ENCODE measurements at places on chromosomes 6 and 20.
A peak's percentile ranks its signal among the peaks of the same experiment; 100 is the strongest.

- no peak for DNase-seq
Measured at GRCh38 chr20:51444467-51444866, 98.1 kb downstream of the NFATC2 start.

- no peak for DNase-seq
Measured at GRCh38 chr6:35491558-35492257, 5.2 kb downstream of the TEAD3 start.

- DNase-seq: no peak
Measured at GRCh38 chr20:33640287-33640686, 21.8 kb upstream of the C20orf144 start.

DNA sequence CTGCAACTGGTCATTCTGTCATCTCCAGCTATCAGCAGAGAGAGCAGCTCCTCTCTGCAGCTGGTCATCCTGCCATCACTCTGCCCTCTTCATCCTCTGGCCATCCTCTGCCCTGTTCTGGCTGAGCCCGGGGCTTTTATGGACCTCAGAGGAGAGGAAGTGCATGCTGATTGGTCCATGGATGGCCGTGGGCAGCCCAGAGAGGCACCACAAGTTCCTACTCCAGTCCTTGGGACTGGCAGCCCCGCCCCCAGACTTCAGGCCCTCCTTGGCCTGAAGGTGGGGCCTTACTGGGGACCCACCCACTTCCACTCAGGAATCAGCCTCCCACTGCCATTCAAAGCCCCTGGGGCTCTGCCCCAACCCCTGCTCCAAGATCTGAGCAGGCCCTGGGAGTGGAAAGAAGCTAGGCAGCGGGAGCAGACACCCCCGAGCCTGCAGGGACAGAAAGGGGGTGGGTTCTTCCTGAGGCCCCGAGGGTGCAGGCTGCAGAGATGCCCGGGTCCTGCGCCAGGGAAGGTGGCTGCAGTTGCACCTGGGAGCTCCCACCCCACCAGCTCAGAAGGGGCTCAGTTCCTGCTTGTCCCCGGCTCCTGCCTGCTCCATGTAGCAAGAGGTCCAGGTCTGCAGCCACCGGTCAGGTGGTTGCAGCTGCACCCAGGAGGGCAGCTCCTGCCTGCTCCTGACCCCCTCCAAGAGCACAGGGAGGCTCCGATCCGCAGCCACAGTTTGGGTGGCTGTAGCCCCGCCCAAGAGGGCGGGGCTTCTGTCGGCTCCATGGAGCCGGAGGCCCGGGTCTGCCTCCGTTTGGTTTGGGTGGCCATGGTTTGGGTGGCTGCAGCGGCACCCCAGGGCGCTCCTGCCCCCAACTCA is 34.1 kb upstream of the HMGA1 start:
- DNase-seq: no peak

- no peak for DNase-seq
Measured at GRCh38 chr6:169157197-169158148, 96.2 kb downstream of the THBS2 start.

GRCh38 chr6:125718109-125718508 is 31.3 kb upstream of the HEY2 start:
- DNase-seq: no peak

- DNase-seq: no peak
Measured at GRCh38 chr6:88997327-88997726, 33.9 kb upstream of the RNGTT start.

GRCh38 chr6:139778688-139779087 is 404.2 kb upstream of the CITED2 start:
- no peak for DNase-seq

GRCh38 chr6:151634336-151634720 is 140.5 kb downstream of the CCDC170 start:
- DNase-seq: no peak

GRCh38 chr6:90156861-90157260 is 139.8 kb downstream of the BACH2 start:
- no peak for DNase-seq

GRCh38 chr20:19114410-19114809 is 98.0 kb upstream of the SLC24A3 start:
- DNase-seq: peak; percentile 80

DNA sequence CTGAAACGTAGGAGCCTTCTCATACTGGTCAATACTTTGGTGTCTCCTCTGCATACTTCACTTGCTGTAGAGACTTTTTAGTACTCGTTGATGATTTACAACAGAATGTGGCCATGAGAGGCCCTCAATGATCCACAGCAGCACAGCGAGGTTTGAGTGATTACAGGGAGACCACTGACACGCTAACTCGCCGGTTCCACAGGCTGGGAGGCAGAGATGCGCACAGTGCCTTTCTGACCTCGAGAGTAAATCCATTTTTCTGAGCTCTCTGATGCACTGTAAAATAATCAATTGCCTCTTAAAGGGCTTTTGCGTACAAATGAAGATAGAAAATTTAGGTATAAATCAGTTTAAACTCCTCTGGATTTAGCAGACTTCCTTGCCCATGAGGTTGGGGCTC is 56.2 kb upstream of the TBC1D7 start:
- no peak for DNase-seq

- no peak for DNase-seq
Measured at GRCh38 chr6:29426654-29427053, 11.9 kb downstream of the OR12D1 start.

DNA sequence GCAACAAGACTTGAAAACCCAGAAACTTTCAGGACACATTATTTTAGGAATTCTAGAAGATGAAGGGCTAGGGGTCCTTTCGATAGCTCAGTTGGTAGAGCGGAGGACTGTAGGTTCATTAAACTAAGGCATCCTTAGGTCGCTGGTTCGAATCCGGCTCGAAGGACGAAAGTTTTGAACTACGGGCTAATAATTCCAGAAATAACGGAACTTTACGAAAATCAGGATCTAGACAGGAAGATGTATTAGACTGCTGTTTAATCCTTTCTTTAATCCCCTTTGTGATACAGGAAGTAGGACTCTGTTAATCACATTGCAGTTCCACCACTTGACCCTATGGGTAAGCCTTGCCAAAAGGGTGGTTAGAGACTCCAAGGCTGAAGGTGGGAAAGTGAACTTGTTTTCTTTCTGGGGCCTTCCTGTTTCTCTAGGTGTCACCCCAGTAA is 21.2 kb upstream of the ABT1 start:
- DNase-seq: no peak

- DNase-seq: no peak
Measured at GRCh38 chr20:59708326-59708725, 104.0 kb downstream of the PHACTR3 start.

DNA sequence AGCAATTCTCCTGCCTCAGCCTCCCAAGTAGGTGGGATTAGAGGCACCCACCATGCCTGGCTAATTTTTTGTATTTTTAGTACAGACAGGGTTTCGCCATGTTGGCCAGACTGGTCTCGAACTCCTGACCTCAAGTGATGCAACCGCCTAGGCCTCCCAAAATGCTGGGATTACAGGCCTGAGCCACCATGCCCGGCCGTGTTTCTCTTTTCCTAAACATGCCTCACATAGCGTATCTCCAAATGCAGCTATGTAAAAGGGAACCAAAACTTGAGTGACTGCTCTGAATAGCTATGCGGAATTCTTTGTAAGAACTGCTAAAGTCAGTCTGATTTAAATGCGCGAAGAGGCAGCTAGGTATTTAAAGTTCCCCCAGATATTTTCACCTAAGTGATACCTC is 20.5 kb downstream of the BPIFA2 start:
- no peak for DNase-seq

- DNase-seq: no peak
Measured at GRCh38 chr20:47487175-47487917, 14.3 kb upstream of the NCOA3 start.

DNA sequence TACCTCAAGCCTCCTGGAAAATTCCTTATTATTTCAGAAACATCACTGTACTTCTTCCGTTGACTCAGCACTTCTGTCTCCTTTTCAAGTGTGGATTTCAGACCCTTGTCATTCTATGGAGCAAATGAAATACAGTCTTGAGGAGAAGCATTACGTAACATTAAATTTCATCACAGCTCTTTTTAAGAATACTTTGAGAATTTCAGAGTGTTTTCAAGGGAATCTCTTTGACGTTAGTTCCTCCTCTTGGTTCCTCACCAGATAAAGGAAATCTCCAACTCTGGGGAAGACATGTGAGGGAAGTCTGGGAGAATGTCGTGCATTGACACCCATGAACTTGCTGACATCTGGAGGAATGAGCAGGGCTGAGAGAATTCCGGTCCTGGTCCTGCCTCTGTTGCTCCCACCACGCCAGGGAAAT is 32.3 kb downstream of the UST start:
- no peak for DNase-seq

- no peak for DNase-seq
Measured at GRCh38 chr6:170182093-170182780, 108.6 kb downstream of the DLL1 start.

- DNase-seq: peak; percentile 6
Measured at GRCh38 chr6:15254070-15254975, 8.5 kb downstream of the JARID2 start.

- peak; percentile 65 for DNase-seq
Measured at GRCh38 chr6:112833581-112834131, 486.5 kb downstream of the RFPL4B start.

- DNase-seq: no peak
Measured at GRCh38 chr6:29938746-29939508, 3.4 kb upstream of the HLA-A start.

DNA sequence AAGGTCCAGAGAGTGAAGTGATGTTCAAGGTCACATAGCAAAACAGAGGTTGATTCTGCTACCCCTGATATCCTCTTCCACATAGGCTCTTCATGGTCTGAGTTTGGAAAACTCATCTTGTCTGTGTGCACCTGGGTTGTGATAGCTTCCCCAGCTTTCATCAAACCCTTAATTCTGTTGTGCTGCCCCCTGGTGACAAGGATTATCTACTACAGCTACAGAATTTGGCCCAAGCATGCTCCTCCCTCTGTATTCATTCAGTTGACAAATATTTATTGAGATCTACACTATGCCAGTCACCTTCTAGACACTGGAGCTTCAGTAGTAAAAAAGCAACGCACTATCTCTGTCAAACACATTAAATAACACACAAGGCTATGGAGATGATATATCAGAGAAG is 50.4 kb downstream of the SMPDL3A start:
- DNase-seq: peak; percentile 21

GRCh38 chr6:14707971-14708465 is 537.9 kb upstream of the JARID2 start:
- DNase-seq: no peak

- DNase-seq: no peak
Measured at GRCh38 chr6:51025082-51025777, 206.6 kb downstream of the TFAP2B start.

DNA sequence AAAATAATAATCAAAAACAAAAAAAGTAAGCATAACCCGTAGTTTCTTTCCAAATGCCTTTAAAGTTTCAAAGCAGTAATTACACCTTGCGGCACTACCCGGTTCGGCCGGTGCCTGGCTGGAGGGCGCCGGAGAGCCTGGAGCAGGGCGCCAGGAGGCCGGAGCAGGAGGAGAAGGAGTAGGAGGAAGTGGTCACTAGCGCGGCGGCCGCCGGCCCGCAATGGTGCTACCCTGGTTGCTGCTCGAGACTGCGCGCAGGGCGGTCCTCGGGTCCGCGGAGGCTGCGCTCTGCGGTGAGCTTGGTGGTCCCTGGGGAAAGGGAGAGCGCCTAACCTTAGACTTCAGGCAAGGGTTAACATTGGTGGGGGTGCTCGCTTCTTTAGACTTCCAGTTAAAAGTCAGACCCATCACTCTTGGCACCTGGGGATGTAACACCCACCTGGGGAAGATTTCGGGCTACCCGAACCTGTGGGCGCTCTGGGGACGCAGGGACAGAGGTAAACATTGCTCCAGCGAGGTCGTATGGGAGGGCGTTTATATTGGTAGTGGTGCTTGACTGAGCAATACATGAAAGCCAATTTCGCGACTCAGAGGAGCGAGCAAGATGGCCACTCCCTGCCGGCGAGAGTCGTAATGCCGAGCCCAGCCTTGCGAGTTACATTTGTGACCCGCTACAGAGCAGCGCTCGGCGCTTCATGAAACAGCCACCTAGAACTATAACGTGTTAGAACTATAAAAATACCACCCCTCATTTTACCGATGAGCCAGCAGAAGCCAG is 5.8 kb upstream of the USP45 start:
- peak; percentile 69 for DNase-seq
